Dorsolateral prefrontal cortex (tissue), 122 donors: ENCODE measurements at places on chromosomes 16 and 17.

DNA sequence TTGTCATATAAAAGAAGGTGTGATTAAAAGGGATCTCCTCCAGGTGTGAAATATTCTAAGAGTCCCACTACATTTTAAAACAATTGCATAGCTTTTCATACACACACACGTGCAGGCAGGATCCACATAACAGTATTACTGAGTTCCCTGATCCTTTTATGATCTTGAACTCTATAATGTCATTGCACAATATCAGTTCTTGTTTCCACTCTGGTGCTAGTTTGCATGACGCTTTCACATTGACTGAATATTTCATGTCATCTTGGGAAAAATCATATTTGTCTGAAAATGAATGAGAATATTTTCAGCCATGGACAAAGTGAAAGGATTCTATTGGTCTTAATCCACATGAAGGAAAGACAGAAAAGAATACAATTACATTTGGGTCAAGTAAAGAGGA is 703.8 kb downstream of the CDH8 start:
- no peak for DNase-seq

GRCh38 chr17:61328351-61328750 is 71.3 kb upstream of the TBX2 start:
- no peak for DNase-seq

DNA sequence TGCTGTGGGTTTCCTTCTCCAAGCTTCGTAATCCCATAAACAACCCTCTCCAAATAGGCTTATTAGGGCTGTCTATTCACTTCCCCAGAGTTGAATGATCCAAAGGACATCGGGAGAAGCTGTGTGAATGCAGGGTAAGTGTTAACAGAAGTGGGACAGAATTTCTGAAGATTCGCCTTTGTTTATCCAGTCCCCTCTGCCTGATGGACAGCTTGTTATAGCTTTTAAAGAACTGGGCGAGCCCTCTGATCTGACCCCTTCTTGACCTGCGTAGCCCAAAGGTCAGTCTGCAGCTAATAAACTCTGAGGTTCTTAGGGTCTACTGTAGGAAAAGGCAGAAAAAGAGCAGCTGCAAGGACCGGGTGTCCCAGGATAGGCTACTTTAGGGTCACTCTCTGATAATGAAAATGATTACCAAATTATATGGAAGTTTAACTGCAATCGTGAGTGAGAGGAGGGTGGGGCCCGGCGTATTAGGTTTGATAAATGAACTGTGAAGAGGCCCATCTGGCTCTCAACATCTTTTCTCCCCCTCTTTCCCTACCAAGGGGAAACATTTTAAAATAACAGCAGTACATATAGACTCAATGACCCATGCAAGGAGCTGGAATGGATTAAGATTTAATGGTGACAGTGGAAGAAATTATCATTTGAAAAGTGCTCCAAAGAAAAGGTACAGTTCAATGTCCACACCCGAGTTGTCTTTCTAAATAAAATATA is 233.4 kb downstream of the FTO start:
- no peak for DNase-seq

DNA sequence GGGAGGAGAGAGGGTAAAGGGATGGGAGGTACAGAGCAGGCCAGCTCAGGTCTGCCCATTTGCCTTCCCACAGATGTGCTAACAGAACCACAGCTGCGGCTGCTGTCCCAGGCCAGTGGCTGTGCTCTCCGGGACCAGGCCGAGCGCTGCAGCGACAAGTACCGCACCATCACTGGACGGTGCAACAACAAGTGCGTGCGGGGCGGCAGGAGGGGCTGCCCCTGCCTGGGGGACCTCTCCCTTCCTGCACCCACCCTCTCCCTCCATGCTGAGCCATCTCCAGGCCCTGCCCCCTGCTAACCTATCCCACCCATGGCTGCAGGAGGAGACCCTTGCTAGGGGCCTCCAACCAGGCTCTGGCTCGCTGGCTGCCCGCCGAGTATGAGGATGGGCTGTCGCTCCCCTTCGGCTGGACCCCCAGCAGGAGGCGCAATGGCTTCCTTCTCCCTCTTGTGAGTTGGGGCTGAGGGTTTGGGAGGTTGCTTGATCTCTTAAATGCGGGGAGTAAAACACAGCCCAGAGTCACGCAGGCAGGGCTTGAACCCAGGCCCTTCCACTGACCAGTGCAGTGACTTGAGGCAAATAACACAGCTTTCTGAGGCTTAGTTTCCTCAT is 1.2 kb downstream of the EPX start:
- no peak for DNase-seq

DNA sequence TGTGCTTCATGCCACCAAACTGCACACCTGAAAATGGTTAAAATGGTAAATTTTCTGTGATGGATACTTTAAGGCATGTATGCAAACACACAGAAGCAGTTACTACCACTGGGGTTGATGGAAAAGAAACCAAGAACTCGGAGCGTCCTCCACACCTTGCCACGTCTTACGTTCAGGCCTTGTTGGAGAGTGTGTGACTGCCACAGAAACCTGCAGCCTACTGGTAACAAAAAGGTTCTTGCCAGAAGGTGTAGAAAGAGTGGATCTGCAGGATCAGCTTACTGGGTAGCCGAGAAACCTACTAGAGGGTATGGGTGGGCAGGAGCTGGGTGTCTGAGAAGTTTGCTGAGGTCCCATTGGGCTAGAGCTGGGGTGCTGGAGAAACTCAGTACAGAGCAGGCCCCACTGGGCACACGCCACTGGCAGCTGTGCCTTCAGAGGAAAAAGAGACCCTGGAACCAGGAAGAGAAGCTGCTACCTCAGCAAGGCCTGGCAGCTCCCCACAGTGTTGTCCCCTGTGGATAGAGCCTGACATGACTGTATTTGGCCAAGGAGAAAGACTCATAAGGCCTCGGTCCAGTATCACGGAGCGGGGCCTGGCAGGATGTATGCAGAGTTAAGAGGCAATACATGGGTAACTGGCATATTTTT is 204.6 kb downstream of the SEC14L1 start:
- DNase-seq = peak; percentile 16

GRCh38 chr17:5770441-5771270 is 186.3 kb upstream of the NLRP1 start:
- no peak for DNase-seq

GRCh38 chr16:59067205-59067604 is 333.1 kb upstream of the GOT2 start:
- no peak for DNase-seq

GRCh38 chr17:74770498-74771318 is 5.4 kb downstream of the NAT9 start:
- DNase-seq = peak; percentile 91

- DNase-seq = no peak
Observed at GRCh38 chr17:52147872-52148271, 10.6 kb downstream of the CA10 start.

GRCh38 chr17:1455291-1455796 is 688 bp downstream of the CRK start:
- peak; percentile 44 for DNase-seq

DNA sequence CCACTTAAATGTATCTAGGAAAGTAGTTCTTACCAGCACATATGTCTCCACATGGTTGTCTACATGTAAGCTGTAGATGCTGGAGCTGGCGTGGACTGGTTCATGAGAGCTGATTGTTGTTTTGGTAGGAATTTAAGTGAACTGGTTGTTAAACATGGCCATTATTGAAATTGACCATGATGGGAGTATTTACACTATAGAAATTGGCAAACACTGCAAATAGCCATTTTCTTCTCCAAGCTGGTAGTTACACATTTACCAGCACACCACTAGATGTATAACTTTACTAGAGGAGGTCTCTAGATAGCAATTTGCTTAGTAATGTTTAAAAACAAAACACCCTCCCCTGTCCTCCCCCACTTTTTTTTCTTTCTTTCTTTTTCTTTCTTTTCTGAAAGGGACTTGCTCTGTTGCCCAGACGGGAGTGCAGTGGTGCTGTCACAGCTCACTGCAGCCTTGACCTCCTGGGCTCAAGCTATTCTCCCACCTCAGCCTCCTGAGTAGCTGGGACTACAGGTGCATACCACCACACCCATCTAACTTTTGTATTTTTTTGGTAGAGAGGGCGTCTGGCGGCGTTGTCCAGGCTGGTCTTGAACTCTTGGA is 24.2 kb downstream of the IGSF6 start:
- no peak for DNase-seq

- DNase-seq = no peak
Observed at GRCh38 chr16:668519-669171, 713 bp downstream of the RHOT2 start.

DNA sequence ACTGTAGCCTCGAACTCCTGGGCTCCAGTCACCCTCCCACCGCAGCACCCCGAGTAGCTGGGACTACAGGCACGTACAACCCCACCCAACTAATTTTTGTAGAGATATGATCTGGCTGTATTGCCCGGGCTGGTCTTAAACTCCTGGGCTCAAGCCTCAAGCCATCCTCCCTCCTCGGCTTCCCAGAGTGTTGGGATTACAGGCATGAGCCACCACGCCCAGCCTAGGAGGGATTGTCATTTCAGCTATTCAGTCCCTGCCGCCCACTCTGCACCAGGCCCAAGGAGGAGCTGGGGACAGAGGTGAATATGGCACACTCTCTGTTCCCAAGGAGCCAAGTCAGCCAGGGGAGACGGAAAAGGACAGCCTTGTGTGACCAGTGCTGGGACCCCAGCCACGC is 256.2 kb downstream of the PARN start:
- DNase-seq = no peak

DNA sequence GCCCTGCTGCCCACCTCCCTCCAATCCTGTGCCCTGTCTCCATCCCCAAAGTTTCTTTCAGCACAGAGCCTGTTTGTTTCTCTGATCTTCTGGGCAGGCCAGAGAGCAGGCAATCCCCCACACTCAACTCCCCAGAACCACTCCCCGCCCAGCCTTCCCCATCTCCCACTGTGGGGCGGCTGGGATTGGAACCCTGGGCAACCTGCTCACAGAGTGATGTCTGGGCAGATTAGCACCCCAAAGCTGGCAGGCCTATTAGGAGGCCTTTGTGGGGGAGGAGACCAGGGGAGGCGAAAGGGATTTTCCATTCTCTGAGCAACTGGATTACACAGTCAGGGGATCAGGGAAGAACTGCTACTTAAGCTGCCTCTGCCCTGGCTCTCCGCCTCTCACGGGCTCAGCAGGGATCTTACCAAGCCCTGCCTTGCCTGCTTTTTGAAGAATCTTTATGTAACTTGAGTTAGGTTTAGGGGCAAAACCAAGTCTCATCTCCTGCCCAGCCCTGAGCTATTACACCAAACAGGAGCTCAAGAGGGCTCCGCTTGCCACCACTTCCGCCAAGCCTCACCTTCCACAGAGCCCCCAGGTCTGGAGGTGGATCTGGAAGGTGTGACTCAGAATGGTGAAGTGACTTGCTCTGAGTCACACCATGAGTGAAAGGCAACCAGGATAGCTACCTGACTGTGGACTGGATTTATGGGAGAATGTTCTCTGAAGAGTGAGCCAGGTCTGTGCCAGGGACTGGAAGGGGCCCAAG is 16.0 kb upstream of the LHX1 start:
- no peak for DNase-seq

- no peak for DNase-seq
Observed at GRCh38 chr17:60443713-60444112, 21.4 kb downstream of the CHCT1 start.

GRCh38 chr17:60461584-60461983 is 39.3 kb downstream of the CHCT1 start:
- no peak for DNase-seq

DNA sequence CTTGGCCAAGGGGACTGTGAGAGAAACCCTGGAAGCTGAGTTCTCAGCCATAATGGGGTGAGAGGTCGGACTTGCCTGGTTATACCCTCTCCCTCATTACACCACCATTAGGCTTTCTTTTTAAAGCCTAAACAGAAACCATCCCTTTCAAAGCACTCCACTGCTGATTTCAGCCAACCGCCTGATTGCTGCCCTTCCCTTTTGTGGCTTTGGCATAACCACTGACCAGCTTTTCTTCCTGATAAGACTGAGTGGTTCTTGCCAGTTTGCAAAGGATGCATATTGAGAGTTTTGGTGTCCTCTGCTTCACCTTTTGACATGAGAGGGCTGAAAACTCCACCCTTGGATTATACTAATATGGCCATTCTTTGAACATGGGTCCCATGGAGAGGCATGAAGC is 308.2 kb upstream of the GOT2 start:
- DNase-seq = no peak

DNA sequence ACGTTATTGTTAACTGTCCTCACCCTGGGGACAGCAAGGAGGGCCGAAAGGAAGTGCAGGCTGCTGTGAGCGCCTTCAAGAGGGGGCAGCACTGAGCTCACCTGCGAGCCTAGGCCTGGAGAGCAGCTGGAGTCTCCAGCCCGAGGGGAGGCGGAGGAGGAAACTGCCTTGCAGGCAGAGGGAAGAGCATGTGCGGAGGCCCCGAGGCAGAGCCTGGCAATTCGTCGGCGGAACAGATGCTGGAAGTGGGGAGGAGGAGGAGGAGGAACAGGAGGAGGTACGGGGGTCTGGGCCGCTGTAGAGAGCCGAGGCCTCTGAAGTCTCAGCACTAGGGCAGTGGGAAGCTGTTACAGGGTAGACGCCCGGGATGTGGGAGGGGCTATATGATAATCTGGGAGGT is 49.6 kb upstream of the PLCG2 start:
- DNase-seq = no peak

DNA sequence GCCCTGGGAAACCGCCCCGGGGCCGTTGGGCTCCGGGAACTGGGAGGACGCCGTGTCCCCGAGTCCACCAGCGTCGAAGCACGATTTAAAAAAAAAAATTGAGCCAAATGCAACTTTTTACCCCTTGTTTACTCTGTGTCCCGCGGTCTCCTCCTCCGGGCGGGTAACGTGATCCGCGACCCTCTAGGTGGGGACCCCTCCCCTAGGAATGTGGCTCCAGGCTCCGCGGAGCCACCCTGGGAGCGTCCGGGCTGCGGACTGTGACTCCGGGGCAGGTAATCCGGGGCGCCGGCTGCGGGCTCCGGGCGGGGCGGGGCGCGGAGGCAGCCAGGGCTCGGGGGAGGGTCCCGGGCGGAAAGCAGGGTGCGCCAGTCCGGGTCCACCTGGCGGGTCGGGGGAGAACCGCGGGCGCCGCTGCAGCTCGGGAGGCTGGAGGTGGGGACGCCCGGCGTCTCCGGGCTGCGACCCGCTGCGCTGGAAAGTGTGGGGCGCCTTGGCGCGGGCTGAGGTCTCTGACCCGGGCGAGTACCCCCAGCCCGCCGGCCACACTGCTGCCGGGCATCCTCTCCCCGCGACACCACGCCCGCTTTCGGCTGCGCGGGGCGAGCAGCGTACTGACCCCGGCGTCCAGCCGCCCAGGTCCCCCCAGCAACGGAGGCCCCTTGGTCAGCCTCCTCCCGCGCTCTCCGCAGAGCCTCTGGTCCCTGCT is 852 bp upstream of the HELZ start:
- DNase-seq = peak; percentile 20
